Stimulated activated CD4-positive, alpha-beta T cell treated with anti-CD3 and anti-CD28 coated beads, TNF-alpha, amount 100 ng/mL, for 24 hours (primary cell): ENCODE measurements at places on chromosomes 4 and X.

DNA sequence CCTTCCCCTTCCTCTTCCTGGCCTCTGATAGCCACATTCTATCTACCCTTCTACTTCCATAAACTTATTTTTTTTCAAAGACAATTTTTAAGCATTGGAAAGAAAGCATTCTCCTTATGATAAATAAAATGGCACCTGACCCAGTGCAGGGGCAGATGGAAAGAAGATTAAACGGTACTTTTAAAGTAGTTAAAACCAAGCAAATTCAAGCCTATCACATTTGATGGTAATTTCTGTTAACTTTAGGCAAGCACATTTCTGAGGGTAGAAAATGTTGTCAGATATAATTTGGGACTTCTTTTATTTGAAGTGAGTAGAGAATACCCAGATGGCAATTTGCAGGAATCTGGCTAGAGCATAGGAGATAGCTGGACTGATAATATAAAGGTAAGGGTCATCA, 332.9 kb downstream of the EPHA5 start:
- DNase-seq: no peak

- no peak for DNase-seq
Measured at GRCh38 chr4:162847945-162848549, 318.6 kb downstream of the NAF1 start.

DNA sequence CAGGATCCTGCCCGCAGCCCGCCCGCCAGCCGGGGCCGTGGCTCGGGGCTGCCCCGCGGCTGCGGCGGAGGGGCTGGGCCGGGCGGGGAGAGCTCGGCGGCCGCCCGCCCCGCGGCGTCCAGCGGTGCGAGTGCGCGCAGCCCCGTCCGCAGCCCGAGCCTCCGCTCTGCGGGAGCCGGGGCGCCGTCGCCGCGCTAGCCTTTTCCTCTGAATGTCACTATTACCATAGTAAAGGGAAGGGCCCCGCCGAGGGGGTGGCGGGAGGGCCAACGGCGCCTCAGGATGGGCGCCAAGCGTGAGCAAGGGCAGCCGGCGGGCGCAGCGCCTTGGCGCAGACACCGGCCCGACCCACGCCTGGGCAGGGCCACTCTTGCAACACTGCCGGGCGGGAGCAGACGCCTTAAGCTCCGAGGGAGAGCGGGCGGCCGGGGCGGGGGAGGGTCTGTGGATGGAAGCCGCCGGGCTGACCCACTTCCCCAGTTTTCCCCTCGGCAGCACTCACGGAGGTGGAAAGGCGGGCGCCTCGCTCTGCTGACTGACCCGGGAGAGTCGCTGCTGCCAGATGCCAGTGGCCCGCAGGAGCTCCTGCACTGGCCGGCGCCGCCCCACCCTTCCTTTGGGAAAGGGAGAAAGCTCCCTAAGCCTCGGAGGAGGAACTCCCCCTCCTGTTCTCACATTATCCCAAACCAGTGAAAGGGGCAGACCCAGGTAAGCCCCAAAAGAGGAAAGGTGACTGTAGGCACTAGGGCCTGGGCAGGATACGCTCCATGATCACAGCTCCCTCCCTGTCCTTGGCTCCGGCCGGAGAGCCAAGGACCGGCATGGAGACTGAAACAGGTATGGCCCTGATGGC, 329.4 kb downstream of the HNRNPD start:
- peak; percentile 9 for DNase-seq

DNA sequence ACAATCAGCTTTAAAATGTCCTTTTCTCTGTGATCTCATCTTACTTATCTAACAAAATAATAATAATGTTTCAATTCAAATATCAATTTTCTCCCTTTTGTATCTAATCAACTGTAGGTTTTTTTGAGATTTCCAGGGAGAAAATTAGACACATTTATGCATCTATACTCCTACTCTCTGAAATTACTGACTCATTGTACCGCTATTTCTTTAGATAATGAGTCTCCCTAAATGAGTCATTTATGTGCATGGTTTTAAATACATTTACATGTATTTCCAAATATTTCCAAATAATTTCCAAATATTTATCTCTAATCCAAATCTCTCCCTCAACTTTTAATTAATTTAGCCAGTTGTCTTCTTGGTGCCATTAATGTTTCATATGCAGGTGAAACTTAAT, 621.0 kb downstream of the TECRL start:
- no peak for DNase-seq

- DNase-seq: no peak
Measured at GRCh38 chr4:48710446-48711209, 69.5 kb downstream of the FRYL start.

- DNase-seq: no peak
Measured at GRCh38 chrX:124401696-124402095, 55.3 kb downstream of the SH2D1A start.

- no peak for DNase-seq
Measured at GRCh38 chr4:83558680-83559079, 22.8 kb downstream of the GPAT3 start.

GRCh38 chr4:66766557-66766956, 778.7 kb downstream of the CENPC start:
- DNase-seq: no peak

DNA sequence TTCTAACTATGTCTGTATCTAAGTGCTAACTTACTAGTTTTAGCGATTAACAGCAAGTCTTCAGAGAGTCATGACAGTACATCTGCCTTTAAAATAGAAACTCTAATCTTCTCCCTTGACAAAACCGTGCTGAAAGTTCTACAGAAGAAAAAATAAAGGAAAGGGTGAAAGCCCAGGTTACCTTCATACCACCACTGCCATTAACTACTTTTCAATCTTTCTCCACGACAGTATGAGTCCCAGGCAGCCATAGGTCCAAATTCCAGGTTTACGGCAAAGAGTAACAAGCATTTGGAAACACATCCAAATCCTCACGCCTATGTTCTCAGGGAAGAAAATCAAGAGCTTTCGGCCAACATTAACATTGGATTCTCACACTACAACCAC, 12.4 kb upstream of the ZCCHC13 start:
- DNase-seq: no peak

DNA sequence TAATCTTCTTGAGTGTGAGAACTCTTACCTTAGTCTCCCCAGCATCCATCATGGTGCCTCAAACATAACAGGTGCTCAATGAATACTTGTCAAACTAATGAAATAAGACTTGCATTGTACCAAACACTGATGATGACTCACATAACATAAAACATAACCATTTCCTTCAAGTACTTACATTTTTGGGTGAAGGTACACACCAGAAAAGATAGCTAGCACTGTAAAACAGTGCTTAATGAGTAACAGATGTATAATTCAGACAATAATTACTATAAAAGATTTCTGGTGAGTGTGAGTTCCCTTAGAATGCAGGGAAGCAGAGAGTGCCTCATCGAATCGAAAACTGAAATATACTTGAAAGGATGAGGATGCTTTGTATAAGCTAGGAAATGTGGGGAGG, 70.1 kb upstream of the HCCS start:
- DNase-seq: no peak

- no peak for DNase-seq
Measured at GRCh38 chrX:10597871-10598270, 22.5 kb downstream of the MID1 start.

DNA sequence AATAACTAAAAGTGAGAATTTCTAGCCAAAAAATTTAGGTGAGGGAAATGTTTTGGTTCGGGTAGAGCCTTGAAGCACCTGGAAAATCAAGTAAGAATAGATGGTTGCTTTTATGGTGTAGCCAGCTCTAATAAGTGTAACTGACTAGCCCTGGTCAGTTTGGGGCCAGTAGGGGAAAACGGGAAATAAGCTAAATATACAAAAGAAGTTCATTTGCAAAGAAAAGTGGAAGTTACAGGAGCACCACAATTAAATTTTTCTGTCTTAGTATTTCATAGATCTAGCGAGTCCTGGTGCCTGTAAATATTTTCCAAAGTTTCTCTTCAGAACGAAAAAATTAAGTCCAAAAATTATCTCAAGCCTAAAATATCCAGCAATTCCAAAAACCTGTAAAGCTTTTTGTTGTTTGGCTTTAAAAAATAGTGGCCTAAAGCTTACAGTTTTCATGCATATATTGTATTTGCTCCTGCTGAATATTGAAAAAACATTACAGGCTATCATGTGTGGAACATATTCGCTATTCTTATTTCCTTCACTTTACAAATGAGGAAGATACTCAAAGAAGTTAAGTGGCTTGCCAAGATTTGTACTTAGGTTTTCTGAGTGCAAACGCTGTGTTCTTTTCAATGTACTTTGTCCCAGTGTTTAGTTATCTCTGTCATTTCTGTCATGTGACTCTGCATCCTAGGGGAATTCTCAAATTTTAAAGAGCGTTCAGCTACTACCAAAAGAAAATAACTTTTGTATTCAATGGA, 7.3 kb upstream of the PTPN13 start:
- DNase-seq: no peak

GRCh38 chr4:138953961-138954371, 61.6 kb upstream of the NOCT start:
- DNase-seq: no peak

DNA sequence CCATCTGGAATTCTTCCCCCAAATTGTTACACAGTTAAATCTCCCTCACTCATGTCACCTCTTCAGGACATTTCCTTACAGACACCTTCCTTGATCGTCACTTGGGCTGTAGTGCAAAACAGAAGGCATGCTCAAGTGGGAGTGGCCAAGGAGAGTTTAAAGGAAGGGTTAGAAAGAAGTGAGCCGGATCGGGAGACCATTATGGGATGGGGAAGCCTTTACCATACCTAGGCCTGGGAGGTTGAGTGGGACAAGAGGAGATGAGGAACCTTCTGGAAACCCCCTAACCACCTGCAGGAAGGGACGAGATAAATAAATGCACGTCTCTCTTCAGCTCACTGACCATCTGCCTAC, 102.7 kb downstream of the UCHL1 start:
- DNase-seq: no peak

- DNase-seq: no peak
Measured at GRCh38 chrX:465418-466215, 78.9 kb upstream of the PPP2R3B start.
